Esophagus squamous epithelium (tissue), 5 donors: ENCODE measurements at places on chromosomes 6 and 20. TPM values are rescaled to one million over a fixed set of nuclear protein-coding genes. Genes with fewer than 3 reads are reported as not detected.

YWHAB gene
- total RNA-seq = 135 TPM

DNA sequence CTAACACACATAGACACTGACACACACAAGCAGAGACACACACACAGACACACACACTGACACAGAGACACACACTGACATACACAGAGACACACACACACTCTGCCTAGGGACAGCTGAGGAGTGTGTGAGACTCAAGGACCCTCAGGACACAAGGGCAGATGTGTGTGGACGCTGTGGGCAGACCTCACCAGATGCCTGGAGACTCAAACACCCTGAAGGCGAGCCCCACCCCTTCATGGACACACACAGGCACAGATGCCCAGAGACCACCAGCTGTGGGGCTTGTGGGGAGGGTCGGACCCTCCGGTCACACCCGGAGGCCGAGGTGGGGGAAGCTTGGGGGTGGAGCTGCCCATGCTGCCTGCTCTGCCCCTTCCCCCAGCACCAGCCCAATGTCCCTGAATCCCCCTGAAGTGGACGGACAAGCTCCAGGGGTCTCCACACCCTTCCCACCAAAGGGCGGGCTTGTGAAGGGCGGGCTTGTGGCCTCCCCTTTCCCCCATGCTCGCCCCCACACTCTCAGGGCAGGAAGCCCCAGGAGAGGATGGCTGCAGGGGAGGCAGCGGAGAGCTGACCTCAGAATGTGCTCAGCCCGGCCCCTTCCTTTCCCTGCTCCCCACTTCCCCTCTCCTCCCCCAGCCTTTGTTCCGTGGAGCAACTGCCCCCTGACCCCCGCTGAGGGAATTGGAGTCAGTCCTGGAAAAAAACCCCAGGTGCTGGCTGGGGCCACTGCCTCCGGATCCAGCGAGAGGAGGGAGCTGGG lies 13.9 kb upstream of the ABHD16B start:
- no peak for DNase-seq

DNA sequence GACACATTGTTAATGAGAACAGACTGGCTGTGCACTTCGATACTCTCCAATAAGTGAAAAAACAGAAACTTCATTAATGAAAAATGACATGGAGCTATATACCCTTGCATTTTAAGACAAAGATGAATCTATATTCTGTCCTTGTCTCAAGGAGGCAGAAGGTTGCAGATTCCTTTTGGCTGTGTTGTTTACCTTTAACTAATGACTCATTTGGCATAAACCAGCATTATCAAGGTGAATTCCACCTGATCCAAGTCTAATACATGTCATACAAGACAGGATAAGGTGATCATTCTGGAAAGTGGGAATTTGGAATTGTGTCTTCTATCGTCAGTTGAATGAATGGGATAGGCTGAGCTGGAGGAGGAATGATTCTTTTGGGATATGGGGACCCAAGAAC lies 192.9 kb downstream of the PLCB4 start:
- no peak for DNase-seq

C20orf141 gene
- total RNA-seq = not detected

DST gene
- total RNA-seq = 177 TPM

DNA sequence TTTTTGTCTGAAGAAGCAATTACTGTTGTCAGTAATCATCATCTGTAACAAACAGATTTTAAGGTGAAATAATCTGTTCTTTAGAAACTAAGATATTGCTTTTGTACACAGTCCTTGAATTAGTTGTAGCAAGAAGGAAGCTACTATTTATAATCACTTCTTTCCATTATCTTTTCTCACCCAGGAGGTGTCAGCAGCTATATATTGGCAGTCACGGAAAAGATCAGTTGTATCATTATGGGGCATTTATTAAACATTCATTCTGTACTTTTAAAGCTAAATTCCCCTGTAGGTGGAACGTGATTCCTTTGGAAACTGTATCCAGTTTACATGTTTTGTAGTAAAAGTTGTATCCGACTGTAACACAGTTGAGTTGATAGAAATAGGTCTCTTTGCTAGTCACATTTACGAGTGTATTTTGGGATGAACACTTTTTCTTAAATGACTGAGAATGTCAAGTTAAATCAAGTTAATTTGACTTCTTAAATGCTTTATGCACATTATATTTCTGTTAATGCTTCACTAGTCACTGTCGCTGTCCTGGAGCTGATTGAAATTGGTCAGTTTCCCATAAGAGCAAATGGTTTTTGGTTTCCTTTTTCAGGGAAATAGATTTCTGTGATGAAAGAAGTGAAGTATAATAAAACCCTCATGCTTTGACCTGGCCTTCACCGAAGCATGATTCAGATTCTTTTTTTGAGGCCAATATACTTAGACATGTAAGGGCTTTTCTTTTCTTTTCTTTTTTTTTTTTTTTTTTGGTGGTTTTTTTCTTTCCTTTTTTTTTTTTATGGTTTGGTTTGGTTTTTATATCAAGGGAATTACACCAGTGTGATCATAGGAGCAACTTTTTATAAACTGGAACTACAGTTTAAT lies 5.1 kb downstream of the QKI start:
- no peak for DNase-seq

- DNase-seq = no peak
These were observed 18.1 kb downstream of the SLX4IP start for GRCh38 chr20:10453241-10453640.

SNAP25 gene
- total RNA-seq = 0.57 TPM

GRCh38 chr20:31452575-31452974 lies 12.1 kb downstream of the DEFB123 start:
- no peak for DNase-seq

GRCh38 chr6:100460650-100461204 lies 4.0 kb downstream of the SIM1 start:
- no peak for DNase-seq

DNA sequence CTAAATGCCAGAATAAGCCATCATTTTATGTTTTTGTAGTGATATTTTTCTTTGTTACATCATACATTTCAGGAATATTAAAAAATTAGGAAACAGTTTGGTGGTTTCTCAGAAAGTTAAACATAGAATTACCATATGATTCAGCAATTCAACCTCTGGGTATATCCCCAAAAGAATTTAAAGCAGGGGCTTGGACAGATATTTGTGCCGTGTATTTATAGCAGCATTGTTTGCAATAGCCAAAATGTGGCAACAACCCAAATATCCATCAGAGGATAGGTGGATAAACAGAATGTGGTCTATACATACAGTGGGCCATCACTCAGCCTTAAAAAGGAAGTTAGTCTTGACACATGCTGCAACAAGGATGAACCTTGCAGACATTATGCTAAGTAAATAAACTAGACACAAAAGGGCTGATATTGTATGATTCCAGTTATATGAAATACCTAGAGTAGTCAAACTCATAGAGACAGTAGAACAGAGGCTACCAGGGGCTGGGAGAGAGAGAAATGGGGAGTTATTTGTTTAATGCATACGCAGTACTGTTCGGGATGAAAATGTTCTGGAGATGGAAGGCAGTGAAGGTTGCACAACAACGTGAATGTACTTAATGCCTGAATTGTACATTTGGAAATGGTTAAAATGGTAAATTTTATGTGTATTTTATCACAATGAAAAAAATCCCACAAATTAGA lies 18.9 kb upstream of the TRAF3IP2 start:
- no peak for DNase-seq

DNA sequence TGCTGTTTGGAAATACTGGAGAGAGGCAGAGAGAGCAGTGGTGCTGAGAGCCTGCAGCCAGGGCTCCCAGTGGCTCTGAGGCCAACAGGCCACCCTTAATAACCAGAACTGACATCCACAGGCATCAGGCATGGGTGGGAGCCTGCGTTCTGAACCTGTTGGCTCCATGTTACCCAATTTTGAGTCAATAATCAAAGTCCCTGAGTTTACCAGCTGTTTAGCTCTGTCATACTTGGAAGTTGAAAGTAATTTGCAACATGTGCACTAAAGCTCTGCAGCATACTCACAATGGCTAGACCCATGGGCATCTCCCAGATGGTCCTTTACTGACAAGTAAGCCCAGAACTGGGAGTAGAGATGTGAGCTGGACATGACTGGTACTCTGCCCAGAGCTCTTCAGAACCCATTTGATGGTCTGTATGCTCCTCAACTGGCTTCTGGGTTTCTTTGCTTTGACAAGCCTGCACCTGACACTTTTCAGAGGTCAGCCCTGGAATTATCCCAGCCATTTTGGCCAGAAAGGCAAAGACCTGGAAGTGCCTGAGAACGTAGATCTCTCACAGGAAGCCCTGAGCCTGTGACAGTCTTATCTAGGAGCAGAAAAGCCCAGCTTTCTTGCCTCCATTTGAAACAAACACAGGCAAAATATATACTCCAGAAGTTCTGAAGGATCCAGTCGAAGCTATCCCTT lies 122.4 kb upstream of the CITED2 start:
- no peak for DNase-seq

GRCh38 chr6:170271771-170272314 lies 19.0 kb downstream of the DLL1 start:
- no peak for DNase-seq

DNA sequence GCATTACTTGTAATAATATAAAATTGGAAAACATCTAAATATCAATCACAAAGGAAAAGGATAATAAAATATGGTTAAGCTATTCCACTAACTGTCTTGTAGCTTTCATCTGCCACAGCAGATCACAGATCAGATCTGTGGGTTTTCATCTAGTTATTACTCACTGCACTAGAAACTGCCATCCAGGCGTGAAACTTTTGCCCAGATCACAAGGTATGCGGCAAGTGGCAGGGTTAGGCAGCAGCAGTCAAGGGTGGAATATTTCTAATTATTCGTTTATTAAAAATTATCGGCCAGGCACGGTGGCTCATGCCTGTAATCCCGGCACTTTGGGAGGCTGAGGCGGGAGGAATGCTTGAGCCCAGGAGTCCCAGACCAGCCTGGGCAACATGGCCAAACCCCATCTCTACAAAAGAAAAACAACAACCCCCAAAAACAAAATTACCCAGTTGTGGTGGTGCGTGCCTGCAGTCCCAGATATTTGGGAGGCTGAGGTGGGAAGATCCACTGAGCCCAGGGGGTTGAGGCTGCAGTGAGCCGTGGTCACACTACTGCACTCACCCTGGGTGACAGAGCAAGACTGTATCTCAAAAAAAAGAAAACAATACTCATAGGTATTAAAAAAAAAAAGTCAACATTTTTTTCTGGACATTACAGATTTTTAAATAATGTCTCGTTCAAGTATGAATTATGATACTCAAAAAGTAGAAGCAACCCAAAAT lies 32.1 kb downstream of the BEND3 start:
- DNase-seq = no peak

TUBB gene
- 151 TPM for total RNA-seq

DNA sequence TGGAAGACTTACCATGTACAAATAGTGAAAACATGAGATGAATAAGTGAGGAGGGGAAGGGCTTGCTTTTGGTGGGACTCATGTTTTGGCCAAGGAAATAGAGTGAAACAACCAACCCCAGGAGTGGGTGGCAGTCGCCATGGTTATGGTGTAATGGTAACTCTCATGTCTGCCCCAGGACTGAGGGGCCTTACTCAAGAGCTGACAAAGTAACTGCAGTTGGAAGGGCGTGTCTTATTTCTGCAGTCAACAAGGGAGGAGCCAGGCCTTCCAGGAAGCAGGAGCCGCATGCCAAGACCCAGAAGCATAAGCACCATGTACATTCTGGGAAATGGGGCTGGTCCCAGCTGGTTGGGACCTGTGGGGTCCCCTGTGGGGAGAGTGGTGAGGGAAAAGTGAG lies 108.5 kb downstream of the UNC5CL start:
- DNase-seq = no peak

GRCh38 chr6:161038229-161039031 lies 46.9 kb downstream of the MAP3K4 start:
- no peak for DNase-seq

COL12A1 gene
- 15.6 TPM for total RNA-seq

GRCh38 chr6:78999737-79000136 lies 78.3 kb downstream of the PHIP start:
- no peak for DNase-seq

KCNQ5 gene
- total RNA-seq = 0.57 TPM

DNA sequence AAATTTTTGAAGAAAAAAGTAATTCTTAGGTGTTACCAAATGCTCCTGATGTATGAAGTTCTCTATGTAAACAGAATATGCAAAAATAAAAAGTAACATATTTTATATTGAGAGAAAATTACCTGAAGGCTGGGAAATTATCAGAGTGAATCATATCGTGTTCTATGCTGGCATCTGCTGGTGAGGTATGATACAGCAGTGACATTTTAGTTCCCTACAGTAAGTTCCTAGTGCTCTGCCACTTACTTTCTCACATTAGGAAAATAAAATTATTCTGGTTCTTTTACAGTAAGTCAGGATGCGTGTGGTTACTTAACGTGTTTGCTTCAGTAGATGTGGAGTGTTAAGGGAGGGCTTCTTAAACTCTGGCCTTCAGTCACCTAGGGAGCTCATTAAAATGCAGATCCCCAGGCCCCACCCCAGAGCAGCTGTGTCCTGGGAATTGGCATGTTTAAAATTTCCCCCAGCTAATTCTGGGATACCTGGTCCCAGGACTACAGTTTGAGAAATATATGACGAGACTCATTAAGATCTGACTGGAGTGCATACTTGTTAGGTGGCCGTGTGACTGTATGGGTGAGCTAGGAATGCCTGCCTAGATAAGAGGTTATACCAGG lies 3.2 kb downstream of the ACTR5 start:
- no peak for DNase-seq

EYS gene
- 0.87 TPM for total RNA-seq

GRCh38 chr20:58743929-58744534 lies 51.4 kb downstream of the NPEPL1 start:
- no peak for DNase-seq

DNA sequence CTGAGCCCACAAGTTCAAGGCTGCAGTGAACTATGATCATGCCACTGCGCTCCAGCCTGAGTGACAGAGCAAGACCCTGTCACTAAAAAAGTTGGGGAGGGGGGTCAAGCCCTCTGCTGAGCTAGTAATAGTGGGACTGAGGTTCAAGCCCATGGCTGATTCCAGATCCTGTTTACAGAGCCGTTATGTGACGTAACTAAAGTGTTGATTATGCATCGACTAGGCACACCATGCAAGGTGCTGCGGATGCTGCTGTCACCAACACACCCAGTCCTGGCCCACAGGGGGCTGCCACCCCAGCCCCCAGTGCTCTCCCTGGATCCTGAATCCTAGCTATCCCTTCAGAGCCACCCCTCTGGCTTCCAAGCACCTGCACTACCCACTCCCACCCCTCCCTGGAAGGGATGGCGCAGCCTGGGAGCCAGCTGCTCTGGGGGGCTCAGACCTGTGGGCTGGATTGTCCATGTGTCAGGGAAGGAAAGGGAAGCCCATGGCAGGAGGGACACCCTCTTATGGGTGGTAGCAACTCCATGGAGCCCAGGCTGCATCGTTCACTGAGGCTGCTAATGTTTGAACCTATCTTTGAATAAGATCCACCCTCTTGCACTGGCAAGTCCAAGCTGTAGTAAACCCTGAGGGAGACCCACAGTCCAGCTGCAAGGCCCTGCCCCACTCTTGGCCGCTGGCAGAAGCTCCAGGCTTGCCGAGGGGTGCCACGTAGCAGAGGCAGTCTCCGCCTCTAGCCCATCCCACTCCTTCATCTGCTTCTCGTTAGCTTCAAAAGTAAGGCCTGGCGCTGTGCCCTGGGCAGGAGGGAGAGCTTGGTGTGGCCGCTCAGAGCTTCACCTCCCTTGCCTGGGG lies 95.0 kb downstream of the SNX5 start:
- no peak for DNase-seq

BFSP1 gene
- 1.2 TPM for total RNA-seq

- DNase-seq = no peak
These were observed 42.3 kb downstream of the DACT2 start for GRCh38 chr6:168277274-168277669.
